ENCODE measurements at places on chromosomes 4 and X.

- no peak for DNase-seq
Observed at GRCh38 chr4:39526765-39527295, 409 bp downstream of the UGDH start.

GRCh38 chr4:167088115-167088514, 146.2 kb downstream of the SPOCK3 start:
- DNase-seq, result no peak

- DNase-seq, result no peak
Observed at GRCh38 chr4:157992948-157993839, 179.6 kb downstream of the GASK1B start.

DNA sequence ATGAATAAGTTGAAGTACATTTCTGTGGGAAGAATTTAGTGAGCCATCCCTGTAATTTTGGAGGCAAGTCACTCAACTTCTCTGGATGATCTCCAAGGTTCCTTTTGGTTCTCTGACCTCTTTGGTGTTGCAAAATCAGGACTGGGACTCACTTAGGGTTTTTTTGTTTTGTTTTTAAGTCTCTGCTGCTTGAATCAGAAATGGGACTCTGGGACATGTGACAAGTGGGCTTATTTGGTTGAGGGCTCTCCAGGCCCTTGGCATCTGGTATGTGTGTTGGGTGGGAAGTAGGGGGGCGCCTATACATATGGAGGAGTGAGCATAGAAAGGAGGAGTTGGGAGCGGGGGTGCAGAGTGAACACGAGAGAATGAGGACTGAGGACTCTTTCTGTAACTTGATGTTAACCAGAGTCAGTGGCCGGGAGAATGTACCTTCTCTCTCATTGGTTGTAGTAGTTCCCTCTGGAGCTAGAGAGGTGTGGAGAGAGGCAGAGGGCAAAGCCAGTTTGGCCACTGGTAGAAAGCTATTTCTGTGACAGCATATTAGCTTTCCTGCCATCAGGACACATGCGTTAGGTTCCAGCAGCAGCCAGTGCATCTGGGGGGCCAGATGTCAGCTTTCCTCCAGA, 1.9 kb downstream of the ARHGAP10 start:
- DNase-seq, result no peak

GRCh38 chr4:145058256-145058655, 39.7 kb downstream of the ANAPC10 start:
- no peak for DNase-seq

- DNase-seq, result no peak
Observed at GRCh38 chr4:79236785-79237184, 89.1 kb downstream of the NAA11 start.

DNA sequence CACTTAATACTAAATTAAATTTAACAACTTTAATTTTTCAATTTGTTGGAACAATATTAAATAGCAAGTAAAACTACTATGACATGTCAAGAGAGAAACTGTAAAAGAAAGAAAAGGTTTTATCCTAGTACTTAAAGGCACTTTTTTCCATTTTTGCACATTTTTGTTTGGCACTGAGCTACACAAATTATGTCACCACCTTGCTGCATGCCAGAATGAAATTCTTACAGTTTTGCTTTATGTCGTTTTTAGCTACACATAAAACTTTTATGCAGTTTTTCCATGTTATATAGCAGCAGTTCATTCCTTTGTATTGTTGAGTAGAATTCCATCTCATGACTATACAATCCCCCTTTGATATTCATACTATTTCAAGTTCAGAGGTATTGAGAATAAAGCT, 99.1 kb upstream of the RXFP1 start:
- DNase-seq, result no peak

Data from AG09309 (cell line).